ENCODE measurements at places on chromosomes 4 and X. TPM values are rescaled to one million over a fixed set of nuclear protein-coding genes. Genes with fewer than 3 reads are reported as not detected.

GRCh38 chr4:7217474-7218321 is 25.4 kb downstream of the SORCS2 start:
- no peak for DNase-seq

DNA sequence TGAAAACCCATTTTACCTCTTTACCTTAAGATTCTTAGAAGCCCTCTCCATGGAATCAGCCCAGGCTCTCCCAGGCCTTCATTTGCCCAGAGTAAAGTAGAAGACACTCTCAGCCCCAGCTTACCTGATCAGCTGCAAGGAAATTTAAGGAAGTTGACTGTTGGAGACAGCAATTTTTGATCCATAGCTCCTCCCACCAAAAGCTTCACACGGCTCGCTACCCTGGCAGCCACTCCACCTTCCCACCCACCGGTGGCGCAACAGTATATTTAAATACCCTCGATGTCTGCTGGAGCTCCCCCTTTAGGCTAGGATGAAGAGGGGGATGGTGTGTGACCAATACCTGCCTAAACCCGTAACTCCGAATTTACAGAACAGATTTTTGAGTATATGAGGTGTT is 75.4 kb downstream of the MBNL3 start:
- no peak for DNase-seq

DNA sequence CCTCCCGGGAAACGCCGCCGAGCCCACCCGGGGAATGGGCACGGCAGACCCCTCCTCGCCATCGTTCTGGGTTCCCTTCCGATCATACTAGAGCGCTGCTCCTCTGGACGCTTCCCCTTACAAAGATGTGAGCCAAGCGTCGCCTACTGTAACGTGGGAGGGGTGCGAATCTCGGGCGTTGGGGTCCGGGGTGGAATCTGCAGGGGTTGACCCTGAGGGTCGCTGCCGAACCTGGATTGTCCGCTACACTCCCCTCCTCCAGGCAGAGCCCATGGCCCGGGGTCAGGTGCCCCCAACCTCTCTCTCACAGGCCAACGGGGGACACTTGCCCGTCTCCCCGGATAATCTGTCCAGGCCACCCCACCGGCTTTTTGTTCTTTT is 13.8 kb downstream of the BCOR start:
- DNase-seq = no peak

GRCh38 chr4:168562041-168562571 is 65.3 kb downstream of the PALLD start:
- DNase-seq = no peak

- no peak for DNase-seq
These were observed 274.7 kb downstream of the GLUD2 start for GRCh38 chrX:121322159-121322558.

DNA sequence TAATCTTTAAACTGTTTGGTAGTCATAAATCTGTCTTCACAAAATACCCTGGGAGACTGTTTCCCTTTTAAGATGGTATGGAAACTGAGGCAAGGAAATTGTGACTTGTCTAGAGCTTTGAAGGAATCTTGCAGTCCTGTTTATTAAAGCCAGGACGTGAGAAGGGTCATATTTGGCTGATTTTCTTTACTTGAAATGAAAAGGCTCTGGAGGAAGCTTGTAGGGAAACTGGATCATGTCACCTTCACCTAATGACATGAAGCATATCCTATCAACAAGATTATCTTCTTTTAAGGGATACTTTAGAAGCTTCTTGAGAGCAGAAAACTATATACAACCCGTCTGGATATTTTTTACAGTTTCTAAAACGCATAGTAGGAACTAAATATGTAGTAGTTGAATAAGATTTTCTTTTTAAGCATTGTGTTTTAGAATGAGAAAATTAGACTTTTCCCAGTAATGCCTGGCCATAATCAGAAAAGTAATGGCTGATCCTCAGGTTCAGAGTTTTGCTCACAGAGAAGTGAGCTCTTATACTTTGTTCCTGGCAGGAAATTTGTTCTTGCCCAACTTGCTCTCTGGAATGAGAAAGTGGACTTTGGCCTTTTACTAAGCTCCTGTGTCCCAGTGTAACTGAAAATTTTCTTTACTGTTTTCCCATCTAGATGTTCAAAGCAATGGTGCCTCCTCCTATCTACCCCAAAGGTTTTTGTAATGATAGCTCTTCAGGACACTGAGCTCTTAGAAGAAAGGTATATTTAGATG is 136.8 kb upstream of the AFF2 start:
- no peak for DNase-seq

DNA sequence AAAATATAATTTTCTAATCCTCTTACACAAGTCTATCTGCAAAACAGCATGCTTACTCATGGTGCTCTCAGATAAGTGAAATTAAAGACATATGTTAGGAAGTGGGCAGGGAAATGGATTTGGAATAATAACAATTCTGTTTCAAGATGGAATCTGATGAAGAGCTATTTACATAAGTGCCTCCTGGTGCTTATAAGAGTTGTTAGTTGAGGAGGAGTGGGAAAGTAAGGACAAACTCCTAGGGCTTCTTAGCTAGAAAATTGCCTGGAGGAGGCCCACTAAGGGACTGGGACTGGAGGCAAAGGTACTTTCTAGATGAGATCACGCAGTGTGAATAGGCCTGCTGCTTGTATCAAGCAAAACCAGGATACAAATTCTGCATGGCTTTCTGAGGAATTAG is 939.8 kb downstream of the GLUD2 start:
- no peak for DNase-seq

The PHEX gene
- 0.17 TPM for total RNA-seq

DNA sequence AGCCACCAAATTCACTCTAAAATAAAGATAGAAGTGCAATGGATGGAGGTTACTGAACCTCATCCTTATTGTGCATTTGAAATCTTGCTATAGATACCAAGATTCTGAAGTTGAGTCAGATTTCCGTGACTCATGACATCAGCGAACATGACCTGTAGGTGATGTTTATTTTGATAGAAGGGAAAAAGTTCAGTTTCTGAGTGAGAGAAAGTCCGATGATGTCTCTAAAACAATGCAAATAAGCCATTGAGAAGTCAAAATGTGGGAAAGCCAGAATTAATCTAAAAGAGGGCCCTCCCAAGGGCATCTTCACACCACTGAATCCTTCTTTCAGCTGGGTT is 20.0 kb downstream of the PHOX2B start:
- no peak for DNase-seq

The EGF gene
- not detected for total RNA-seq

- no peak for DNase-seq
These were observed 743.5 kb downstream of the ARAP2 start for GRCh38 chr4:35500812-35501211.

DNA sequence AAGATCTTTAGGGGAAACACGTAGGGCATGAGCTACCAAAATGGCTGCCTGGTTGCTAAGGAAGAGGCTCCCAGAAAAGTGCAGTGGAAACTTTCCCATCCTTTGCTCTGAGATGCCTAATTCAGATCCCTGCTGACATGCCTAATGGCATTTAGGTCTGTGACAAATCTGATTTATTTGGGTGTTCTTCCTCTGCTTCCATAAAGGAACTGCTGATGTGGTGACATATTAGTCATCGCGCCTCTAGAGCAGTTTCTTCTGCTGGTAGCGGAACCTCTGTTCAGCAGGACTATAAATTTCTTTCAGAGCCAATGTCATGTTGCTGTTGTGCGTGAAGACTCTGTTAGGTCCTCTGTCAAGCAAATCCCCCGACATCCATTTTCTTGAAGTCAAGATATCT is 310.0 kb downstream of the PDHA2 start:
- DNase-seq = no peak

DNA sequence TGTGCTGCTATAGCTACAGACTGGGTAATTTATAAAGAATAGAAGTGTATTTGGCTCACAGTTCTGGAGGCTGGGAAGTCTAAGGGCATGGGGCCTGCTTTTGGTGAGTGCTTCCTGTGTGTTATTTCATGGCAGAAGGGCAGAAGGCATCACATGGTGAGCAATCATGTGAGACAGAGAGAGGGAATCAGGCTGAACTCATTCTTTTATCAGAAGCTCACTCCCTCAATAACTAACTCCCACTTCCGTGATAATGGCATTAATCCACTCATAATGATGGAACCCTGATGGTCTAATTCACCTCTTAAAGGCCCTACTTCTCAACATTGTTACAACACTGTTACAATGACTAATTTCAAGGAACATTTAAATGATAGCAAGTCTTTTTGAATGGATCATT is 129.4 kb downstream of the FAT4 start:
- no peak for DNase-seq

GRCh38 chr4:169922632-169923276 is 103.4 kb downstream of the MFAP3L start:
- no peak for DNase-seq

The SUPT20HL2 gene
- 0.22 TPM for total RNA-seq

The CLCN5 gene
- 34.7 TPM for total RNA-seq

The GUF1 gene
- 26.3 TPM for total RNA-seq

The CT45A1 gene
- not detected for total RNA-seq

- no peak for DNase-seq
These were observed 2.6 kb upstream of the LAS1L start for GRCh38 chrX:65537229-65537628.

The SPANXD gene
- total RNA-seq = not detected

DNA sequence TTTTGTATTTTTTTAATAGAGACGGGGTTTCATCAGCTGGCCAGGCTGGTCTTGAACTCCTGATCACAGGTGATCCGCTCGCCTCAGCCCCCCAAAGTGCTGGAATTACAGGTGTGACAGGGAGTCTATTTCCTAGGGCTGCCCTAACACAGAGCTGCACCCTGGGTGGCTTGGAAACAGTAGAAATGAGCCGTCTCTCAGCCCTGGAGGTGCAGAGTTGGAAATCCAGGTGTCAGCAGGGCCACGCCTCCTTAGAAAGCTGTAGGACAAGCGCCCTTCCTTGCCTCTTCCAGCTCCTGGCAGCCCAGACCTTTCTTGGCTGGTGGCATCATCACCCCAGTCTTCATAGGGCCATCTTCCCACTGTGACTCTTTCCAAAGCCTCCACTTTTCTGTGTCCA is 71.6 kb downstream of the DCTD start:
- DNase-seq = no peak

The RGS12 gene
- 107 TPM for total RNA-seq

DNA sequence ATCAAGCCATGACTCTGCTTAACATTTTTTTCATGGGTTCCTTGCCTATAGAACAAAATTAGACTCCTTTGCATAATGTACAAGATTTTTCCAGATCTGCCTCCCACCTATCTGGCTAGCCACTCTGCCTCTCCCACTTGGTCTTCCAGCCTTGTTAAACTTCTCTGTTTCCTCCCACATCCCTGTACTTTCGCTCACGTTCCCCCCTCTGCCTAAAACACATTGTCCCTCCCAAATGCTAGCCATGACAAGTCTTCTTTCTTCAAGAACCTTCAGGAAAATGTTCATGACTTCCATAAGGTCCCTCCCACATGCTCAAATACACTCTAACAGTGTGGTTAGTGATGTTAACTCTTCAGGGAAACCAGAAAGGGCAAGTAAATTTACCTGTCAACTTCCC is 214.6 kb downstream of the ADGRA3 start:
- DNase-seq = no peak

The FANCB gene
- 3.4 TPM for total RNA-seq

DNA sequence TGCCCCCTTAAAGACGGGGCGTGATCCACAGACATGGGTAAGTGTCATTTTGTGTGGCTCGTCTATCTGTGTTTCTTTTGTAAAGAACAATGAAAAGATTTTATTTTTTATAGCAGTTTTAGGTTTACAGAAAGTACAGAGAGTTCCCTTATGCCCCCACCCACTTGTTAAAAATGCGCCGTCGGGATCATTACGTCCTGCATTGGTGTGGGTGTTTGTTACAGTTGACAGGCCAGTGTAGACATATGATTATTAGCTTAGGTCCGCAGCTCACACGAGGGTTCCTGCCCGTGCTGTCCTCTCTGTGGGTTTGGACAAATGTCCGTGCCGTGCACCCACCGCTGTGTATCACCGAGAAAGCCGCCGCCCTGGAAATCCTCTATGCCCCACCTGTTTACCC is 50.5 kb downstream of the RGS12 start:
- DNase-seq = no peak

DNA sequence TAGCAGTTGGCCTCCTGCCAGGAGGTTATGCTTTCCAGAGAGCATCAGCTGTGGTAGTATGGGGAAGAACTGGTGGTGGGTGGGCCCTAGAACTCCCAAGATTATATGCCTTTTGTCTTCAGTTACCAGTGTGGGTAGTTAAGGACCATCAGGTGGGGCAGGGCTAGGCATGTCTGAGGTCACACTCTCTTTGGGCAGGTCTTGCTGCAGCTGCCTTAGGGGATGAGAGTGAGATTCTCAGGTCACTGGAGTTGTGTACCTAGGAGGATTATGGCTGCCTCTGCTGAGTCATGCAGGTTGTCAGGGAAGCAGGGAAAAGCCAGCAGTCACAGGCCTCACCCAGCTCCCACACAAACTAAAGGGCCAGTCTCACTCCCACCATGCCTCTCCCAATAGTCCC is 172.9 kb upstream of the GYPA start:
- DNase-seq = no peak

GRCh38 chr4:67608027-67608426 is 49.5 kb downstream of the STAP1 start:
- DNase-seq = no peak

The STPG2 gene
- 0.66 TPM for total RNA-seq

DNA sequence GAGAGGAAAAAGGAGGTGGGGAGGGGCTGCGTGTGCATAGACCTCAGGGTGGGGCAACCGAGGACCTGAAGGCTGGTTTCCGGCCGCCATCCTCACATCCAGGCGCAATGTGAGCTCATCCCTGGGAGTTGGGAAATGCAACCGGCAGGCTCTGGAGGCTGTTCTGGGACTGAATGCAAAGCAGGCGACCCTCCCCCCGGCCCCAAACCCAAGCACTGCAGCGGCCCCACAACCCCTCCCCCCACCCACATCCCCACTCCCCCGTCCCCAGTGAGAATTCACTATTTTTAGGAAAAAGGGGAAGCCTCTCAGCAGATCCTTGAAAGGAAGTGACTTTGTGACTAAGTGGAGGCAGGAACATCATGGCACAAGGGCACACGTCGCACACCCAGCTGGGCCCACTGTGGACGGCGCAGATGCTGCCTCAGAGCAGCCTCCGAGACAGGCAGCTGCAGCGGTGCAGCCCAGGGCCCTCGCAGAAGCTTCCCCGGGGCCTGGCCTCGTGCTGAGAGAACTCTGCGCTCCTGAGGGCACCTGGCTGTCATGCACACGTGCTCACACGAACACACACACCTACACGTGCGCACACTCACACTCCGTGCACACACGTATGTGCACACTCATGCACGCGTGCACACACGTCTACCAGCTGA is 1.3 kb upstream of the PDE6B start:
- DNase-seq = no peak

- no peak for DNase-seq
These were observed 2.9 kb downstream of the S100P start for GRCh38 chr4:6696611-6697010.
